ENCODE measurements at places on chromosomes 2 and 18.
A peak's percentile ranks its signal among the peaks of the same experiment; 100 is the strongest.

DNA sequence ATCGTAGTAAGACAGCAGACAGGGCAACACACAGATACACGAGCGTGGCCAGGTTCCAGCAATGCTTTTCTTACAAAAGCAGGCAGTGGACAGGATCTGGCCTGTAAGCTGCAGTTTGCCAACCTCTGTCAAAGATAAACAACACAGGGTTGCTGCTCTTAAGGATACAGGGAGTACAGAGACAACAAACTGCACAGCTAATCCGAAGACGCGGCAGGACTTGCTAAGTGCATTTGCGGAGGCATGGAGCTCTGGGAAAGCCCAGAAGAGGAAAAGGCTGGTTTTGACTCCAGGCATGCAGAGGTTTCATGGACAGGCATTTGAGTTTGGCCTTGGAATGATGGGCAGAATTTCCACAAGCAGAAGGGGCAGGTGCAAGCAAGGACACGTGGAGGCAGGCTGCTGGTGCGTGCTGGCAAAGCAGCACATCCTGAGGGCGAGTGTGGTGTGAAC is 24.4 kb downstream of the SERTAD2 start:
- DNase-seq, result peak; percentile 80

DNA sequence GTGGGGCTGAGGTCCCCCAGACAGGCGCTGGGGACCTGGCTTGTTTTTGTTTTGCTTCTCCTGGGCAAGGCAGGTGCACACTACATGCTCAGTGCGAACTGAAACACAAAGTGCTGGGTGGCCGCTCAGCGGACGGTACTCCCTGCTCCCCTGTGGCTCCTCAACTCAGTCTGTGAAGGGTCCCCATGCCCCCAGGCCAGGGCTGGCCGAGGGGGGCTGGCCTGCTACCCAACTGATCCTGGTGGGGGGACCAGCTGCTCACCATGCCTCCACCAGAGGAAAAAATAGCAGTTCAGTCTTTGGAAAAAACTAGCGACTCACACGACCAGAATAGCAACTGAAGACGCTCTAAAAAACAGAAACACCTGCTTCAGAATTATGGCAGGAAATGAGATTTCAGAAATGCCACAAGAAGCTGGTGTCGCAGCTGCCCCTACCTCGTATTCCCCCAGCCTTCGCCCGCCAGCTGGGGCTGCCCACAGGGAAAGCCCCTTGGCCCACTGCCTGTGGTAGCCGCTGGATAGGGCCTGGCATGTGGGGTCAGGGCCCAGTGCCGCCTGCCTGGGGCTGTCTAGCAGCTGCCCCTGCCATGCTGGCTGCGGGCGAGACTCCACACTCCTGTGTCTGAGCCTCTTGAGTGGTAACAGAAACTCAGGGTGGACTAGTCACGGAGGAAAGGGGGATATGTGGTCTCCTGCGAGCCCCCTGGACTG is 43.7 kb downstream of the MEX3C start:
- DNase-seq, result peak; percentile 74

- DNase-seq, result no peak
Measured at GRCh38 chr2:188865681-188866080, 108.5 kb upstream of the COL3A1 start.

DNA sequence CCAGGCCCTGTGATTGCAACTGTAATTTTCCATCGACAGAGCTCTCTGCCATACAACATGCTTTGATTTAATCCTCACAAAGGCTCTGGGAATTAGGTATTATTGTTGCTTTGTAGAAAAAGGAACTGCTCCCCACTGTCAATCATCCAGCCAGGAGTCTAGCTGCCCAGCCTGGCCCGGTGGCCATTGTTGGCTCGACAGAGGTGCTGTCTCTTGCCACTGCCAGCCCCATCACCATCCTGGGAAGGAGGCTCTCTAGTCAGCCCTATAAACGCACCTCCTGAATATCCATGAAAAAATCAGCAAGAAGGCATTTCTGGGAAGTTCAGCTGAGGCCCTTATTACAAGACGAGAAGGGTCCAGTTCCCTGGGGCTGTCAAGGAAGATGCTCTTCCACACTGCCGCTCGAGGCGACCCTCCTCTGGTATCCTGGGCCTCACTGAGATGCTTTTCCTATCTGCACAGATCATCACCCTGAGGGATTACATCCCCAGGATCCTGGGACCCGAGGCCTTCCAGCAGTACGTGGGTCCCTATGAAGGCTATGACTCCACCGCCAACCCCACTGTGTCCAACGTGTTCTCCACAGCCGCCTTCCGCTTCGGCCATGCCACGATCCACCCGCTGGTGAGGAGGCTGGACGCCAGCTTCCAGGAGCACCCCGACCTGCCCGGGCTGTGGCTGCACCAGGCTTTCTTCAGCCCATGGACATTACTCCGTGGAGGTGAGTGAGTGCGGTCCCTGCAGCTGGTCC is 71.0 kb downstream of the TPO start:
- no peak for DNase-seq

DNA sequence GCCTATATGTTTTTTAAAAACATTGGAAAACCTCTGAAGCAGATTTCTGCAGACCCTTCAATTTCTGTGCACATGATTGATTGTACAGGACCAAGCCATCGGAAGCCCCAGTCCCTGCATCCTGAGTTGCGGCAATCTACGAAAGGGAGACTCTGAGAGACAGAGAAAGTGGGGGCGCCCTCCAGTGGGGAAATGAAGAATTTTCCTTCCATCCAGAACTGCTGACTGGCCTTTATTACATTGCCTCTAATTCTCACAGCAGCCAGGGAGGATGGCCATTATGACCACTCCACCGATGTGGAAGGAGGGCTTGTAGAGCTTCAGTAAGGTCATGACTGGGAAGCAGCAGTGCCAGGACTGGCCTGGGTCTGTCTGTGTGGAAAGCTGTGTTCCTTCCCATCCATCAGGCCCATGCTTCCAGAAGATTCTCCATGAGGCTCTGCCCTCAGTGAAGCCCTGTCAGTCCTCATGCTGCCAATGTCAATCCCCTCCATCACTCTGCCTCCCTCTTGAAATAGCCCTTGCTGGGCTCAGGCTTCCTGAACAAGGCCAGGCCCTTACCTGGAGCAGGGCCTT is 20.0 kb upstream of the RESP18 start:
- DNase-seq, result peak; percentile 37

DNA sequence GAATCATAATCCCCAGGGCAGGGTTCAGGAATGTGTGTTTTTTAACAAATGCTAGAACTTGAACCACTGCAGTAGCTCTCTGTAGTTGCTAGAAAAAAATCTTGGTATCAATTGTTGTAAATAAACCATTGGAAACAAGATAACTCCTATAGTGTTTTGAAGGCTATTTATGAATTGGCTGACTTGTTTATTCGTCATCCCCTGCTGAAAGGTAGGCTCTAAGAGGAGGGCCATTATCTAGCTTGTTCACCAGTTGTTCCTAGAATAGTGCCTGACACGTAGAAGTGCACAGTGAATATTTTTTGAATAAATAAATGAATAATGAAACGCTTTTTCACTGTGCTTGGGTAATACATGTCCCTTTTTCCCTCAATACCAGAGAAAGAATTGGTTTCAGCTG is 211.4 kb downstream of the BABAM2 start:
- DNase-seq, result no peak

DNA sequence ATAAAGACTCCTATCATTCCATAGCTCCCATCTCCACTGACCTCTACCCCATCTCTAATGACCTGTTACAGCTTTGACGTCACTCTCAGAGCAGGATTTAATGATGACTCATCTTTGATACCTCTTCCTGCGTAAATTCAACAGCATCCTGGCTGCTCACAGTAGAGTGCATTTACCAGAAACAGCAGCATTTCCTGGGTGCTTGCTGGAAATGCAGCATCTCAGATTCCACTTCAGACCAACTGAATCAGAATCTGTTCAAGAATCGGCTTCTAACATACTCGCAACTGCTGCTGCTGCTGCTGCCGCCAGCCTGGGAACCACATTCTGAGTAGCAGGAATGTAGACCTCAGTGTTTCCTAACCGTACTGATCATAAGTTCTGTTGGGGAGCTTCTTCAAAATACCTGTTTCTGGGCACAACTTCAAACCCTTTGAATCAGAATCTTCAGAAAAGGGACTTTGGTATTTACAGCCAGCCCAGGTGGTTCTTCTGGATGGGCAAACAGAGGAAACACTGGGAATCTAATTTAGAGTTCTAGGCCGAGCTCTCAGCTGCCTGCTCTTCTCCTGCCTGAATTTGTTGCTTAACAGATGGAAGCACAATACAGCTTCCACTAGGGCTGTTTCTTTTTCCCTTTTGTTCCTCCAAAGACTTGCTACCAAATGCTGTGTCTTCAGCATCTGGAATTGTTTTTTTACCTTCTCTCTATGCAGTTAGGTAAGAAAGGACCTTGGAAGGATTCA is 241.4 kb downstream of the NCKAP5 start:
- DNase-seq, result no peak

DNA sequence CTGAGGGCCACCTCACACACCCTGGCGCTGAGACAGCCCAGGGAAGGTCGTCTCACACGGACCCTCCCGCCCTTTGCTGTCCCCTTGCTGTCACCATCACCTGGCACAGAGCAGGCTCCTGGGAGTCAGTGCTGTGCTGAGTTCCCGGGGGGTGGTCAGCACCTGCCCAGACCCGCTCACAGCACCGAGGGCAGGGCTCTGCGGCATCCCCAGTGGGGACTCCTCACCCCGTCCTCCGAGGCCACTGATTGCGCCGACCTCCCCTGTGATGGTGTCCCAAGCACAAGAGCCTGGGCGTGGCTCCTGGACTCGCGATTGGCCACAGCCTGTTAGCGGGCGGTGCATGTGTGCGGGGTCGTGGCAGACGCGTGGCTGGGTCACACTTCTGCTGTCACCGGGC is 65.9 kb downstream of the NFATC1 start:
- no peak for DNase-seq

DNA sequence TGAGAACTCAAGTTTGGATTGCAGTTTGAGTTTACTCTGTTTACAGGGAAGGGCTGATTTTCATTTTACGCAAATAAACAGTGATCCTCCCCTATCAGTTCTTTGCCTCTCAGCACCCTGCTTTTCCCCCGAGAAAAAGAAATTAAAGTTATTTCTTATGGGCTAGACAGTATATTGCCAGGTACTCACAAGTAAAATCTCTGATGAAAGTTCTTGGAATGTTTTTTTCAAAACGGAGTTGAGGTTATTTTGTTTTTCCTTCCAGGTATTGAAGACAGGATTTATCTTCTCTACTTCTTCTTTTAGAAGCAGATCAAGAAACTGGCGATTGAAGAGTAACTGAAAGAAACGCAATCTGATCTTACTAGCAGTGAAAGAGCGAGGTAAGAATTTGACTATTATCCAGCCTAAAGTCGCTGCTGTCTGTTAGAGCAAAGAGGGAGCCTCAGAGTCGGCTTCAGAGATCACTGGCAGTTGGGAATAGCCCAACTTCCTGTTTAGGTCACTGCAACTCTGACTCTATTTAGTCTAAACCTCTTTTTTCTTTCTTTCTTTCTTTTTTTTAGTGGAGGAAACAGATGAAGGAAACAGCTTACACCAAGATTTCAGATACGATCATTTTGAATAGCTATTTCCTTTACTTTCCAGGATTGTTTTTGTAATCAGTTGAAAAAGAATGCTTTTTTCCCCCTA is at the start of gene TFPI:
TSS of gene TFPI (minus strand) at position 425 of the 693 bp plus-strand sequence. CDS start 50,667 bp downstream, outside the sequence.
- no peak for DNase-seq

- no peak for DNase-seq
Measured at GRCh38 chr2:50491541-50492476, 540.1 kb downstream of the NRXN1 start.

- no peak for DNase-seq
Measured at GRCh38 chr2:135800513-135801460, 36.2 kb downstream of the LCT start.

DNA sequence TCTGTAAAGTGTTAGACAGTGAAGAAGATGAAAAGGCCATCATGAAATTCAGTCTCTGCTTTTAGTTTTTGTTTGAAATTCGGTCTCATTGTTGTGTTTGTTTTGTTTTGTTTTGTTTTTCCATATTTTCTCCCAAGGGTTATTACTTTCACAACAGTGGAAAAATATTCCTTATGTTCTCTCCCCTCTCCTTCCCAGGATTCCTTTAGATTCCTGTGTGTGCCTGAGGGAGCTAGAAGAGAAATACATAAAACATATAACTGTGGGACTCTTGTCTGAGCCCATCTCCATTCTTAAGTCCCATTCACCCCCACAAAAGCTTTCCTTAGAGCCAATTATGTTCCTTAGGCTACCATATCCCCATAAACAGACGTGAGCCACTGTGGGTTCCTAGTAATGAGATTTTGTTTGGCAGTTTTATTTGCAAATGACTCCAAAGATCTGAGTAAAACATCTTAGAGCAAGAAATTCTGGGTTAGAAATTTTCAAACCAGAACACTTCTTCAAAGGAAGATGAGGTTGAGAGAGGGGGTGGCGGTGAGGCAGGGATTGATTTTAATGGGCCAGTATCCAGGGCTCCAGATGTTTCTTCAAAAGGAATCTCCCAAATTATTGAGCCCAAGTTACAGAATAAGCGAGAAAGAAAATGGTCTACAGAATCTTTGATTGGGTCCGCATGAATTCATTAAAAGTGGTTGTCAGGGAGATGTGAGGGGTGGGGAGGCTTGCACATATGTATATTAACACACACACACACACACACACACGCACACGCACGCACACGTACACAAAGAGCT is 157.8 kb upstream of the TNP1 start:
- no peak for DNase-seq

DNA sequence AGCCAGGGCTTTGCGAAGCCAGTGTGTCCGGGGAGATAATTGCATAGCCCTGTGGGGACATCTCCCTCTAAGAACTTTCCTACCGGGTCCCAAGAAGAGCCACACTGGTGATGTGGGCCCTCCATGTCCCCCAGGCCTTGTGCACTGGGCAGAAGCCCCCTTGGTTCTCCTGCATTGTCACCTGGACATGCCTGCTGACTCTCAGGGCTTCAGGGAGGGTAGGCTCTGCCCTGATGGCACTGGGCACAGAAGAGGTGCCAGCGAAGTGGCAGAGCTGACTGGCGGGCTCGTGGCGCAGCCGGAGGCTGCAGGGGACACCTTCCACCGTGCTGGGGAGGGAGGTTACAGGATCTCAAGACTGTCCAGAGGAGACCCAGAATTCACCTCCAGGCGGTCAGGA is 28.3 kb downstream of the GLI2 start:
- DNase-seq, result no peak

- DNase-seq, result no peak
Measured at GRCh38 chr2:59462422-59463197, 1090.8 kb downstream of the BCL11A start.

DNA sequence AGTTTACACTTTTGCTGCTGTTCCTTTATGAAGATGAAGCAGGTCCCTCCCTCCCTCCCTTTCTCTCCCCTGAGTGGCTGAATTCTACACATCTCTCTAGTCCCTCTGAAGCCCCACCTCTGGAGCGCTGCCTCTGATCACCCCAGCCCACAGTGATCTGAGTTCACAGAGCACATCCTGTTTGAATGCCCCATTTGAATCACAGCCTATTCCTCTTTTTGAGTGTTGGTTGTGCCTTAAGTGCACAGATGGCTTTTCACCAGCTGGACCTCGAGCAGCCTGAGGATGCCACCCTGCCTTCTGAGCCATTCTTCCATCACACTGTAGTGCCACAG is 87.1 kb downstream of the ITGB1BP1 start:
- DNase-seq, result no peak

DNA sequence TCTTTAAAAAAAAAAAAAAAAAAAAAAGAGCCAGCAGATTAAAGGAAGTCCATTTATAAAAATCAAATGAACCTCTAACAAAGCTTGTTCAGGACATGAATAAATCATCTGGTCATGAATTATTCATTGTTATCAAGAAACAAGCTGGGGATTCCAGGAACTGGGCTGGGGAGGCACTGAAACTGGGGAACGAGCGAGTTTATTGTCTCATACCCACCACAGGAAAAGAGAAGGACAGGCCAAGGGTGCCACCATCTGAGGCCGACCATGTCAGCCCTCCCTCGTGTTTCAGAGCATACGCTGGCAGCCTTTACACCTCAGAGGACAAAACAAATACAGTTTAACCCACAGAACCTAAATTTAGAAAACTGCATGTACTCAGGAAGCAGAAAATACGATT is 164.2 kb downstream of the VWC2L start:
- no peak for DNase-seq

GRCh38 chr2:201285499-201285898 is 25.2 kb downstream of the CASP8 start:
- DNase-seq, result no peak

All from lower leg skin (tissue), 4 donors.